ENCODE measurements at places on chromosomes 11 and 22. TPM values are rescaled to one million over a fixed set of nuclear protein-coding genes. Genes with fewer than 3 reads are reported as not detected.

DNA sequence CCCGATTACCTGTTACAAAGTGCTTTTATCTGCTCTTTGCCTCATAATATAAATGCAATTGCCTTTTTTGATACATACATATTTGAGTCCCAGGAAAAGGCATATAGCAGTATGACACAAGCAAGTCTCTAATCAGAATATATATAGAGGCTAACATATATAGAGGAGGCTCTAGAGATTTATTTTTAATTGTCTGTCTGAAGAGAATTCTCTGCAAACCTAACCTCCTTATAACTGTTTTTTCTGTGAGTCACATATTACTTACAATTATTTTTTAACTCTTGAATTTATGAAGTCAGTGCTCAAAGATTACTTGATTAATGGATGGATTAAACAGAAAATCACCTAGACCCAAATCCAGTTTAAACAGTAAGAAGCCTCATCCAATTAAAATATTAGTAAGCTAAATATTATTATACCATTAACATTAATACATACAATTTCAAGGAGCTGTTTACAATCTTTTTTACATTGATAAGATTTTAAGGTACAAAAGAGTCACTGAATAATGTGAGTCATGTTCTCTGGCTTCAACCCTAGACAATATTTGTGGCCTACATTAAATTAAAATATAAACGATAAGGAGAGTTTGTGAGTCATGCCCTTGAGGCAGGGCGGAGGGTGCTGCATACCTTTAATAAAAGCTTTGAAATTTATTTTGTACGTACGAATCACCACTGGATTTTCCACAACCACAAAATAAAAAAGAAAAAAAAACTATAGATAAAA is 19.2 kb upstream of the MMP13 start:
- peak; percentile 64 for DNase-seq

GRCh38 chr11:62728171-62728988 is at the start of gene TTC9C:
TSS of gene TTC9C (plus strand) at chr11:62728486. CDS start at chr11:62728849, 363 bp downstream.
- DNase-seq: peak; percentile 78

GRCh38 chr11:117023178-117023577 is 75.0 kb downstream of the SIK3 start:
- DNase-seq: no peak

- no peak for DNase-seq
These were observed 37.3 kb downstream of the NUP50 start for GRCh38 chr22:45200860-45201511.

DNA sequence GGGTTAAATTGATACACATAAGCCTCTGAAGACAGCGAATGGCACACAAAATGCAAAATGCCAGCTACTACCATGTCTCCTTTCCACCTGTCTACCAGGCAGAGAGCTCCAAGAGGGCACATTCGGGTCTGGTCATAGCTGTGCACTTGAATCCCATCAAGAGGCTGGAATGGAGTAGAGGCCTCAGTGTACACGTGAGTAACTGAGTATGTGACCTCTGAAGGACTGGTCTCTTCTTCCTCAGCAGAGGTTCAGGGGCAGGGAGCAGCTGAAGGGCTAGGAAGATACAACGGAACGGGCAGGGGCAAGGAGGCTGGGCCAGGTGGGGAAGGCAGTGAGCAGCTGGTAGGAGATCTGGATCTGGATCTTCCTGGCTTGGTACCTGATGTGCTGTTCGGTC is 56.3 kb upstream of the PHOX2A start:
- DNase-seq: no peak

XPNPEP3 gene
- total RNA-seq: 3.5 TPM

CABP4 gene
- total RNA-seq: not detected

DNA sequence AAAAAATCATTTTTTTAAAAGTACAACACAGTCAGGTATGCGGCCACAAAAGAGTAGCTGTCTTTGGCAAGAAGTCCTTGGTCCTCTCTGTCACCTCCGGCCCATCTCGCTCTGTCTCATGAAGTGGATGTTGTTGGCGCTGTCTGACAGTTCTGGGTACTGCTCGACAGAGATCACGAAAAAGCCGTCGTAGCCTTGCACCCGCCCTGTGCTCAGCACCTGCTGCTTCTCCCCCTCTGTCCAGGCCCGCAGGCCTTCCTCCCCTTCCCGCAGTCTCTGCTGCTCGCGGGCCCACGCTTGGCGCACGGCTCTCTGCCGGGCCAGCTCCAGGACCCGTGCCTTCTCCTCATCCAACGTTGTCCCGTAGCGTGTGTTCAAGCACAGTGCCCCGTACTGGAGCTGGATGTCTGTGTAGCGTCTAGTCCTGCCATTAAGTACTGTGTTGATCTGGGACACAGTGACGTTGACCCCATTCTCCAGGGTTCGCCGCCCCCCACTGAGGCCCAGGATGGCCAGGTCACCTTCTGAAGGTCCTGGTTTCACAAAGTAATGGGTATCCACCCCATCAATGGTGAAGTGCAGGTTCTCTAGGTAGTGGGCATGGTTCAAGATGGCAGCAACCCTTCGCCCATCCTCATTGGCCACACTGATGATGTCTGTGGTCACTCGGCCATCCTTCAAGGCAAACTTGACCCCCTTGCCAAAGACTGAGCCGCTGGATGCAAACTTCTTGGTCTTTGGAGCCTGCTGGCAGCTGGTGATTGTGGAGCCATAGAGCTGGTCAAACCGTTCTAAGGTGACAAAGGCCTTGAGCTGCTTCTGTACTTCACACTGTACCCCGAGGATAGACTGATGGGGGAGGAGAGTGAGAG is 83.5 kb upstream of the NARS2 start:
- no peak for DNase-seq

DEPDC7 gene
- total RNA-seq: 3.3 TPM

DNA sequence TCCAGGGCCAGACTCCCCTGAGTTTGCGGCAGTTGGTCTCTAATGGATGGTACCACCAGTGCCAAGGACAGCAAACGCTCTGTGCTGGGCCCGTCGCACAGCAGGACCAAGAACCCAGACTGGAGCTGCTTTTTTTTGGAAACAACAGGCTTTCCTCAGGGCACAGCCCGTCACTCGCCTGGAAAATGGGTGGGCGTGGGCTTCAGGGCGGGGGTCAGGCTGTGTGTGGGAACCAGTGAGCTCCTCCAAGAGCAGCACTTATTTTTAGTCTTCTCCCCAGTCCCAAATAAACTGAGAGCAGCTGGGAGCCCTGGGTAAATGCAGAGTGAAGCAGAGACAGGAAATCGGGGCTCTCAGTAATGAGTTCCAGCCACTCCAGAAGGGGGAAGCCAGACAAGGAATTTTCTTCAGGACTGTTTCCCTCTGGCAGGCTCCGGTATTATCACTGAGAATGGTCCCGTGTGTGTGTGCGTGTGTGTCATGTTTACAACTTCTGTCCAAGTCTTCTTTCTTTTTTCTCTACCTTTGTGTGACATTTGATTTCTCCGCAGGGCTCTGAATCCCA is 63.0 kb downstream of the PPFIBP2 start:
- DNase-seq: no peak

DNA sequence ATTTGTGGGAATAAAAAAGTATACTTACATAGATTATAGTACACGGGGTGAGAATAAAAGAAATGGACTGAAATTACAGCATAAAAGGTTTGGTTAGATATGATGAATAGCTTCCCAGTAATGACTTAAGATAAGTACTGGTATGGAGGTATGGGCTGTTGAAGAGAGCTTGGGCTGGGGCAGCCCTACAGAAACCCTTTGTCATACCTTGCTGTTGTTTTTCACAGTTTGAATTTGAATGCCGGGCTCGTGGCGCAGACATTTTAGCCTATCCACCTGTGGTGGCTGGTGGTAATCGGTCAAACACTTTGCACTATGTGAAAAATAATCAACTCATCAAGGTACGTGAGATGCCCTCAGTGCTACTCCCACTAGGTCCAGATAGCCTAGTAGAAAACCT is 42.3 kb upstream of the RBX1 start:
- no peak for DNase-seq

GRCh38 chr11:117713538-117713991 is 83.5 kb downstream of the DSCAML1 start:
- no peak for DNase-seq
